Right ventricle myocardium inferior (tissue), 1 donor: ENCODE measurements at places on chromosomes 12 and 14.
A peak's percentile ranks its signal among the peaks of the same experiment; 100 is the strongest.

DNA sequence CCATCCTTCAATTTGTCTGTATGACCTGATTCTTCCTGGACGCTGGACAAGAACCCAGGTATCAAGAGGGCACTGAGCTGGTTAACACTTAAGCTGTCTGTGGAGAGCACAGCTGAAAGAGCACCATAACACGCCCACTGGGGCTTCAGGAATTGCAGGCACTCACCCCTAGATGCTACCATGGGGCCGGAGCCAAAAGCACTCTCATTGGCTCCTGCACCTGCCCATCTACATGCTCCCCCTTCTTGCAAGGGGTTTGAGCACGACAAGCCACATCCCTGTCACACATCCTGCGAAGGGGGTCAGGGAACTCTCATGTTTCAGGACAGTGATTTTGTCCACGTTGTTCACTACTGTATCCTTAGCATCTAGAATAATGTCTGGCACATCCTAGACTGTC, 35.1 kb upstream of the TBC1D15 start:
- DNase-seq = no peak

DNA sequence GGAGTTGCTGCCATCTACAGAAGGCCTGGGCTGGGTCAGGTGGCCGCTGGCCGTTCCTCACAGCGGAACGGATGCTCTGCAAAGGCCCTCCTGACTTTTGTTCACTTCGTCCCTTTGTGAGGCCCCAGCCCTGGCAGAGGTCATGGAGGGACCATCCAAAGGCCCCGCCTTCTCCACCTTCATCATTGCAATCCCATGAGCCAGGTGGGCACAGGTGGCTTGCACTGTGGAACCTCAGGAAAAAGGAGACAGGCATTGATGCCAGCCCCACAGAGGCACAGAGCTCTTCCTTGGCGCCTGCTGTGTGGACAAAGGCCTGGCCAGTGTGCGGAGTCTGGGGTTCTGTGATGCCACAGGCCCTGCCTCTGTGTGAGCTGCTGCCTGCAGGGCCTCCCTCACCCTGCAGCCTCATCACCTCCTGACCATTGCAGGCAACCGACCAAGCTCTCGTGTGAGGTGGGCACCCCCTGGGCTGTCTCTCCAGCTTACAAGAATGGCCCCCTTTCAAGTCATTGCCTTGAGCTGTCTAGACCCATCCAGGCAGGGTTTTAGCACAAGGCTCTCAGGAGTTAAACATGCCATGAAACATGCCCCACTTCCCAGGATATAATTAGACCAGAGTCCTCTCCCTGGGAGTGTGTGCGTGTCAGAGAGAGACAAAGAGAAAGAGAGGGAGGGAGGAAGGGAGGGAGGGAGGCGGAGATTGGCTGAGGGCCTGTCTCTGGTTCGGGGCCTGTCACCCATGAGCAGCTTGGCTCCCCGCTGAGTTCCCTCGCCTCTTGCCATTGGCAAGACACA, 19.3 kb downstream of the NFKBIA start:
- peak; percentile 84 for DNase-seq

- DNase-seq = no peak
Measured at GRCh38 chr12:118374909-118375308, 1.4 kb upstream of the SUDS3 start.

GRCh38 chr12:4267704-4268328, 5.7 kb upstream of the CCND2 start:
- no peak for DNase-seq

DNA sequence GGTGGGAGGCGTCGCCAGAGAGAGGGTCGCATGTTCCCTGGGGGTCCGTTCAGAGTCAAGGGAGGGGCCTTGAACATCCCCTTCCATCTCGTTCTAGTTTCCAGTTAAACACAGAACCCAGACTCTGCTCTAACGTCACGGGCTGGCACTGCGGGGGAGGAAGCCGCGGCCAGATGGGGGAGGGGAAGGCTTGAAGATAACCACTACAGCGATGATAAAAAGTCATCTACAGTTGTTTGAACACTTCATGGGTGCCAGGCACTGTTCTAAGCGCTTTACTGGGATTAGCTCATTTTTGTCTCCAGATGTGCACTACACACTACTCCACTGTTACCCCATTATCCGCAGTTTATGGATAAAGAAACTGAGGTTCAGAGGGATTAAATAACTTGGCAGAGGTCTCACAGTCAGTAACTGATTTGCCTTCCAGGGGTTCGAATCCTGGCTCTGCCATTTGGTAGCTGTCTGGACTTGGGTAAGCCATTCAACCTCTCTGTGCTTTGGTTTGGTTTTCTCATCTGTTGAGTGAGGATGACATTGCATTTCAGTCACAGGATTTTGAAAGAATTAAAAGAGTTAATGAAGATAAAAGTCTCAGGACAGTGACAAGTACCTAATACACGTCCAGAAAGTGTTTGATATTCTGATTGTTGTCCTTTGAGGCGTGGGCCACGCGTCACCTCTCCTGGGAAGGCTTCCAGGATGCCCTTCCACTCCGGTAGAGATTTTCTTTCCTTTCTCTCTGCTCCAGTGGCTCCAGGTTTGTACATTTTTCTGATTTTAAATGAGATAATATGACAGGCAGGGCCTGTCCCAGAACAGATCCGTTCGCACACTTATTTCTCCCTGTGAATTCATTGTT, 798 bp upstream of the RASAL1 start:
- DNase-seq = peak; percentile 48

GRCh38 chr14:66045572-66046021, 440.6 kb upstream of the CCDC196 start:
- peak; percentile 72 for DNase-seq

DNA sequence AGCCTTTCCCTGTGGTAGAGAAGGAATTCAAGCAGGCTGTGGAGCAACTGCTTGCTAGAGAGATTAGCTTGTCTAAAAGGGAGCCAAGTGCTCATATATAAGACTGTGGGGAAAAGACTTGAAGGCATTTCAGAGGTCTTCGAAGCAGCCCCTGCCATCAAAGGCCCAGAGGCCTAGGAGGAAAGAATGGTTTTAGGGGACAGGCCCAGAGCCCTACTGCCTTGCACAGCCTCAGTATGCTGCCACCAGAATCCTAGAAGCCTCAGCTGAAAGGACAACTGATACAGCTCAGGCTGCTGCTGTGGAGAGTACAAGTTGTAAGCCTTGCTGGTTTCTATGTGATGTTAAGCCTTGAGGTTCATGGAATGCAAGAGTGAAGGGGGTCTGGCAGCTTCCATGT, 109.9 kb downstream of the DERA start:
- no peak for DNase-seq

DNA sequence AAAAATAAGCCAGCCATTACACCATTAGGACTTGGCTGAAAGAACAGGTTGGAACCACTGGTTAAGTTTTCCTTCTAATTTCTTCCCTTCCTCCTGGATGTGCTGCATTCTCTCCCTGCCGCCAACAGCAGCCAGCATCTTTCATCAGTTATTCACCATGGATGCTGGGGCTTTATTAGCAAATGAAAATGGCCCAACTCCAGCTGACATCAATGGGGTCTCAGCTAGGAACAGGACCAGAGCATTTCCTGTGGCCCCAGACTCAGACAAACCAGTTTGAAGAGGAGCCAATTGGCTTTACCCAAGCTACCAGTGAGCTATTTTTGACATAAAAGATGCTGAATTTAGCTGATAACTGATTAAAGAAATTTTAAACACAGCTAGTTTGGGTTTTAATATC, 26.0 kb upstream of the TBX5 start:
- no peak for DNase-seq

- no peak for DNase-seq
Measured at GRCh38 chr12:77153706-77154105, 88.3 kb upstream of the E2F7 start.

DNA sequence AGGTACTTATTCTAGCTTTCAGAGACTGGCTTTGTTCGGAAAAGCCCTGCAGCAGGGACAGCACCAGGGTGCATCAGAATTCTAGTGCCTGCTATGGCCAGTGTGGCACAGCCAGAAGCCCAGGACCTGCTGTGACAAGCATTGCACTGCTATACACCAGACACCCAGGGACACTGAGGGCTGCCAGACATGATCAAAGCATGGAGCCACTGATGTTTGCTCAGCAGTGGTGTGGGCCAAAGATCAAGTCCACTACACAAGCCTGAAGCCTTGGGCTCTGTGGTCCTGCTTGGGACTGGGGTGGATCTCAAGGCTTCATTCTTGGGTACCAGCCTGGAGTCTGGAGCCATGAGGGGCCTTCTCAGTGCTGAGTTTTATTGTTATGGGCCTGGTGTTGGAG, 36.1 kb upstream of the CDKN3 start:
- DNase-seq = no peak

- no peak for DNase-seq
Measured at GRCh38 chr12:85796001-85796400, 40.2 kb downstream of the RASSF9 start.

- no peak for DNase-seq
Measured at GRCh38 chr14:78088916-78089315, 81.3 kb upstream of the NRXN3 start.

- DNase-seq = no peak
Measured at GRCh38 chr12:88684170-88684569, 103.9 kb upstream of the KITLG start.

DNA sequence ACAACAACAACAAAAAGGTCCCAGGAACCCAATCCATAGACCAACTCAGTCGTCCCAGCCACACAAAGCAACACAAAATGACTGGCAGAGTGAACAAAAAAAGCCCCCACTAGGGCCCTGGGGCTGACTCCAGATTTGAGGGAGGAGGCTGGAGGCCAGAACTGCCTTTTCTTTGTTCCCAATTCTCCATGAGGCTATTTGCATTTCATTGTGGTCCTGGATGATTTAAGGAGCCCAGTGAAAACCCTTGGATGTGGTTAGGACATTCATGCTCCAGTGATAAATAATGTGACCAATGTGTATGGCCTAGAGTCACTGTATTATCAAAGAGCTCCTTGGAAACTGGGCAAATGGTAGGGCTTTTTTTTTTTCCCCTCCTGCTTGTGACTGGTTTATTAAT, 192.9 kb downstream of the NUAK1 start:
- no peak for DNase-seq

DNA sequence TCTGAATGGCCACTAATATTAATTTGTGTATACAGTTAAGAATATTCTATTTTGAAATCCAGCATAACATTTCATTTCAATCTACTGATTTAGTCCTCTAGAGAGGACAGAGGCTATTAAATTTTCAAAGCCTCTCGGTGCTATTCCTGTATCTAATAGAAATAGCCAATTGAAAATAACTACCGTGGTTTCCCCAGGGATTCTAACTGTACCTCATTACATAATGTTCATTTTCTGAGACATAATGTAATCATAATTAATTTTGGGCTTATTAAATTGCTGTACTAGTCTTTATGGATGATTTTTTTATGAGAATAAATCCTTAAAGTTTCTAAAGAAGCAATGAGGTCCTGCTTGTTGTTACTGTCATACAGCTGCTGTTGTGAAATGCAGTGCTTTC, 38.6 kb upstream of the ACSS3 start:
- DNase-seq = no peak
